ENCODE measurements at places on chromosomes 12 and 14. TPM values are rescaled to one million over a fixed set of nuclear protein-coding genes. Genes with fewer than 3 reads are reported as not detected.

The AKAP3 gene
- total RNA-seq: 2.6 TPM

The KRT81 gene
- total RNA-seq: 0.15 TPM

The TAS2R8 gene
- not detected for total RNA-seq

The TAS2R50 gene
- 6.8 TPM for total RNA-seq

The IL26 gene
- total RNA-seq: not detected

The APOF gene
- total RNA-seq: not detected

The GSG1 gene
- total RNA-seq: 0.66 TPM

The RPS6KA5 gene
- total RNA-seq: 3.2 TPM

The TMEM132C gene
- not detected for total RNA-seq

The LRRC10 gene
- not detected for total RNA-seq

The GPX2 gene
- total RNA-seq: not detected

The SINHCAF gene
- total RNA-seq: 14.1 TPM

The AMDHD1 gene
- 0.33 TPM for total RNA-seq

The KRT3 gene
- not detected for total RNA-seq

The PLEKHD1 gene
- under 0.01 TPM for total RNA-seq

The RTL1 gene
- not detected for total RNA-seq

The KRT4 gene
- total RNA-seq: not detected

The SSPN gene
- 10.9 TPM for total RNA-seq

The LRCOL1 gene
- total RNA-seq: not detected

The C1R gene
- total RNA-seq: 432 TPM

The KCNK10 gene
- total RNA-seq: not detected

The POTEG gene
- not detected for total RNA-seq

The FGF23 gene
- total RNA-seq: not detected

The LRRK2 gene
- total RNA-seq: 15.3 TPM

The MYL2 gene
- total RNA-seq: not detected

The CMKLR1 gene
- 0.33 TPM for total RNA-seq

The PTPRQ gene
- total RNA-seq: 1.2 TPM

The CARMIL3 gene
- 0.33 TPM for total RNA-seq

The PIWIL1 gene
- not detected for total RNA-seq

The CSAD gene
- total RNA-seq: 11.7 TPM

The TSHR gene
- total RNA-seq: 0.33 TPM

The BTBD7 gene
- 22.2 TPM for total RNA-seq

The HELB gene
- total RNA-seq: 6.0 TPM

The IKZF4 gene
- total RNA-seq: 1.2 TPM

The CEP290 gene
- 24.9 TPM for total RNA-seq

The SYT1 gene
- total RNA-seq: 1.3 TPM

The SPX gene
- total RNA-seq: not detected

The C3AR1 gene
- not detected for total RNA-seq

The LBHD2 gene
- total RNA-seq: not detected

The RNASE3 gene
- total RNA-seq: not detected

The SLCO1B1 gene
- not detected for total RNA-seq

The ANO4 gene
- 1.3 TPM for total RNA-seq

The SLC2A3 gene
- 65.5 TPM for total RNA-seq

The DDX51 gene
- 7.1 TPM for total RNA-seq

The SP7 gene
- not detected for total RNA-seq

The VRK1 gene
- total RNA-seq: 38.4 TPM

The KIF26A gene
- total RNA-seq: 0.15 TPM

The OTUB2 gene
- 2.8 TPM for total RNA-seq

The IFI27 gene
- 34.4 TPM for total RNA-seq

The GPR84 gene
- total RNA-seq: not detected

The NOVA1 gene
- 7.9 TPM for total RNA-seq

The KRT75 gene
- total RNA-seq: not detected
